Regular cardiac myocyte (primary cell): ENCODE measurements at places on chromosomes 1 and 21. TPM values are rescaled to one million over a fixed set of nuclear protein-coding genes. Genes with fewer than 3 reads are reported as not detected.

Gene NBPF11
- 2.5 and 3.9 TPM in 2 replicates for total RNA-seq

Gene A3GALT2
- total RNA-seq, result 0.28 TPM in 1 of 2 replicates, not detected in the other

Gene DCST1
- not detected in 2 replicates for total RNA-seq

Gene ITGB2
- 0.38 and 0.56 TPM in 2 replicates for total RNA-seq

Gene ATAD3C
- not detected in 2 replicates for total RNA-seq

Gene MROH9
- 0.38 and 0.85 TPM in 2 replicates for total RNA-seq

Gene SLAMF9
- 0.28 TPM in 1 of 2 replicates, not detected in the other for total RNA-seq

Gene FCGR3A
- total RNA-seq, result not detected in 2 replicates

Gene TTC34
- total RNA-seq, result under 0.01 and 0.28 TPM in 2 replicates

Gene HSD3B1
- not detected in 2 replicates for total RNA-seq

Gene OLFM3
- total RNA-seq, result not detected in 2 replicates

Gene KRTAP19-1
- total RNA-seq, result not detected in 2 replicates

Gene CR1
- total RNA-seq, result not detected in 2 replicates

Gene TMOD4
- total RNA-seq, result 0.19 TPM in 1 of 2 replicates, not detected in the other

Gene THEM5
- not detected in 2 replicates for total RNA-seq

Gene GPX7
- total RNA-seq, result 11.3 and 30.4 TPM in 2 replicates

Gene NUAK2
- total RNA-seq, result 5.1 and 5.2 TPM in 2 replicates

Gene BCL2L15
- total RNA-seq, result under 0.01 TPM in 2 replicates

Gene CADM3
- total RNA-seq, result 0.28 TPM in 1 of 2 replicates, not detected in the other

Gene SLC26A9
- not detected in 2 replicates for total RNA-seq

Gene SLFNL1
- under 0.01 and 0.28 TPM in 2 replicates for total RNA-seq

Gene WLS
- total RNA-seq, result 85.1 and 116 TPM in 2 replicates

Gene TNFSF18
- total RNA-seq, result 0.58 and 0.85 TPM in 2 replicates

Gene ACKR1
- total RNA-seq, result not detected in 2 replicates

Gene SH2D1B
- total RNA-seq, result not detected in 2 replicates

Gene TDRD10
- 0.28 TPM in 1 of 2 replicates, not detected in the other for total RNA-seq

Gene SHE
- 0.19 and 0.28 TPM in 2 replicates for total RNA-seq

Gene SESN2
- 12.1 and 14.0 TPM in 2 replicates for total RNA-seq

Gene SH3GLB1
- 47.1 and 48.1 TPM in 2 replicates for total RNA-seq

Gene FAM163A
- under 0.01 TPM in 1 of 2 replicates, not detected in the other for total RNA-seq

Gene SLC30A1
- 17.6 and 23.4 TPM in 2 replicates for total RNA-seq

Gene KRTAP7-1
- total RNA-seq, result not detected in 2 replicates

Gene TMEM200B
- 5.2 and 7.6 TPM in 2 replicates for total RNA-seq

Gene DNASE2B
- total RNA-seq, result not detected in 2 replicates

Gene CELA2B
- not detected in 2 replicates for total RNA-seq

Gene TBX19
- 0.58 and 1.1 TPM in 2 replicates for total RNA-seq

Gene FCGR1A
- total RNA-seq, result 0.19 TPM in 1 of 2 replicates, not detected in the other

Gene FAM72C
- 0.56 and 2.5 TPM in 2 replicates for total RNA-seq

Gene VWA5B1
- total RNA-seq, result not detected in 2 replicates

Gene TLCD4
- total RNA-seq, result 0.38 and 0.85 TPM in 2 replicates

Gene PRDM16
- total RNA-seq, result 0.96 and 1.1 TPM in 2 replicates

Gene LCE1C
- total RNA-seq, result not detected in 2 replicates

Gene RGSL1
- total RNA-seq, result not detected in 2 replicates

Gene NUP210L
- under 0.01 and 0.28 TPM in 2 replicates for total RNA-seq

Gene BRDT
- total RNA-seq, result not detected in 2 replicates

Gene CROCC
- total RNA-seq, result 17.2 and 17.4 TPM in 2 replicates

Gene C1QTNF12
- 0.38 and 0.85 TPM in 2 replicates for total RNA-seq

Gene CHI3L2
- total RNA-seq, result 1.5 and 20.9 TPM in 2 replicates

Gene FCER1G
- total RNA-seq, result 0.38 TPM in 1 of 2 replicates, not detected in the other

Gene RNU1-4
- total RNA-seq, result under 0.01 TPM in 2 replicates

Gene TAS1R1
- total RNA-seq, result not detected in 2 replicates

Gene EPHA8
- total RNA-seq, result not detected in 2 replicates

Gene ABCA4
- total RNA-seq, result 0.77 and 2.5 TPM in 2 replicates

Gene TMEM81
- 1.7 and 2.7 TPM in 2 replicates for total RNA-seq

Gene GNG12
- 214 and 234 TPM in 2 replicates for total RNA-seq
